ENCODE measurements at places on chromosomes 5 and 9.

DNA sequence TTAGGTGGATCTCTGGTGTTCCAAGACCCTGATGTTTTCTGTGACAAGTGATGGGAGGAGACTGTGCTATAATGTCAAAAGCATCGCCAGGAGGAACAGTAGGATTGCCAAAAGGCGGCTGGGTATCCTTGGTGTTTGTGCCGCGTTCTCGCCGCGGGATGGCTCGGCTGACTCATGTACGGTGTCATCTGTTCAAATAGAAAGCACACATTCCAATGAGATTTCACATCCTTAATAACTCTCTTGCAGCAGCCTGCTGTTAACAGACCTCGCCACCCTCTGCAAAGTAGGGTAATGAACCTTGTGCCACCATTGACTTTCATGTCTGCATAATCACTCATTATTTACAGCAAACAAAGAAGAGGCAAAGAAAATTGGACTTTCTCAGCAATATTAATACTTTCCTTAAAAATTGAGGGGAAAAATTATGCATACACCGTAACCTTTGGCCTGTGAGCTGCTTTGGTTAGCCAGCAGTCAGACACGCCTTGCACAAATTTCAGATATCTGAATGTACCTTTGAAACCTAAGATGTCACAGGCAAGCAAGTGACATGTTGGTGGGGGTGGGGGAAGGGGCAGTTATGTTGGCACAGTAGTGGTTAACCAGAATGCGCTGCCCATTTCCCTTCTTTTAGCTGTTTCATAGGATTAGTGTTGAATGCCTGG, 289.4 kb downstream of the EFNA5 start:
- DNase-seq = no peak

DNA sequence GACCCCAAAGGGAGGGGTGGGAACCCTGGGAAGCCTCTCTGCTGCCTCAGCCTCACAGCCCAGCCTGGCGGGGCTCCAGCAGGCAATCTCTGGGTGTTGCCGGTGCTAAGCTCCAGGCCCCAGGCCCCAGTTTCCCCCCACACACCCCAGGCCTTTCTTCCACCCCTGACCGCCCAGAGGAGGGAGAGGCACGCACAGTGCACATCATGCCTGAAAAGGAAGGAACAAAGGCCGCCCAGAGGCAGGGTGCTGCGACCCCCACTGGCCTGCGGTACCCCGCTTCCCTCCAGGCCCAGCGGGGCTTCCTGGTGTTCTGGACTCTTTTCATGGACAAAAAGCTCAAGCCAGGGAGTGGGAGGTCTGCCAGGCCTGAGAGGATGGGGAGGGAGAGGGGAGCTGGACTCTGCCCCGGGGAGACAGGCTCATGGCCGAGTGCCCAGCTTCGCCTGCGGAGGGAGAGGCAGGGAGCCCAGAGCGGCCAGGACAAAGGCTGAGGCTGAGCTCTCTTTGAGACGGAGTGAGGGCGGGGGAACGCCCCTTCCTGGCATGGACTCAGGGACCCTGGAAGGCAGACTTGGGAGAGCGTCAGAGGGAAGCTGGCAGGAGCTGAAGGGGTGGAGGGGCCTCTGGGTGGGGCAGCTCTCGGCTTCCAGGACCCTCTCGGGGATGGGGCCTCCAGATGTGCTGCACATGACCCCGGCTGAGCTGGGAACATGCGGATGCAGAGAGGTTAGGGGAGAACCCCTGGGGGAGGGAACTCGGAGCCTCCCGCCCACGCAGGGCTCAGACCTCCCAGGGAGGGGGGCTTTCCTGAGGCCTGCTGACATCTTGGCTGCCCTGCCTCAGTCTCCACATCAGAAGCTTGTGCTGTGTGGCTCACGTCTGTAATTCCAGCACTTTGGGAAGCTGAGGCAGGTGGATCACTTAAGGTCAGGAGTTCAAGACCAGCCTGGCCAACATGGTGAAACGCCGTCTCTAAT, 1.8 kb upstream of the ENTPD2 start:
- DNase-seq = no peak

- no peak for DNase-seq
Measured at GRCh38 chr5:77232574-77233358, 22.3 kb downstream of the PDE8B start.

- DNase-seq = no peak
Measured at GRCh38 chr9:120531683-120532300, 48.2 kb downstream of the CDK5RAP2 start.

DNA sequence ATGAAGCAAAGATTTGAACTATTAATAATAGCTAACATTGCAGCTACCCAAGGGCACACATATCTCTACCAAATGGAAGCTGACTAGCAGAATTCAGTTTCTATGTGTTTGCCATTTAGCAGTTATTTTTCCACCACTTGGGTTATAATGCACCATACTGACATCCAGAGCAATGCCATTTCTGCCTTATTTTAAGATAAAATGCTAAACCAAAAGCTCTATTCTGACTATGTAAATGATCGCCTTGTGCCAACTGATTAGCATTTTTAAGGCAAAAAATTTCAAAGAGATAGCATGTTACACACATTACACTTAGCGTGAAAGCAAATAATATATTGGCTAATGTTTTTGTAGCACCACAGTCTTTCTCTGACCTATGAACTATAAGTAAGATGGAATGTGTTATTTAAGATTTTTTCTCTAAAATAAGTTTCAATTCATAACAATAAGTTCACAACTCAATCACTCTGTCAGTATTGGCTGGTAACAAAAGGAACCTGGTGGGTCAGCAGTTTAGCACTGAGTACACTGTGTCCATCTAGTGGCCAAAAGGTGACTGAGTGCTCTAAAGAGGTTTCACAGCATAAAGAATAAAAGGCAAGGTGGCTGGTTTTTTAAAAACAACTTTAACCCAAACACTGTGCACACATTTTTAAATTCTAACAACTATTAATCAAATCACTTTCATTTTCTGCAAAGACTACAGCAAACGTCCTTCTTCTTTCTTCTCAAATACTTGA, 443.5 kb downstream of the PDE4D start:
- no peak for DNase-seq

- DNase-seq = no peak
Measured at GRCh38 chr5:112555691-112556090, 136.6 kb upstream of the EPB41L4A start.

DNA sequence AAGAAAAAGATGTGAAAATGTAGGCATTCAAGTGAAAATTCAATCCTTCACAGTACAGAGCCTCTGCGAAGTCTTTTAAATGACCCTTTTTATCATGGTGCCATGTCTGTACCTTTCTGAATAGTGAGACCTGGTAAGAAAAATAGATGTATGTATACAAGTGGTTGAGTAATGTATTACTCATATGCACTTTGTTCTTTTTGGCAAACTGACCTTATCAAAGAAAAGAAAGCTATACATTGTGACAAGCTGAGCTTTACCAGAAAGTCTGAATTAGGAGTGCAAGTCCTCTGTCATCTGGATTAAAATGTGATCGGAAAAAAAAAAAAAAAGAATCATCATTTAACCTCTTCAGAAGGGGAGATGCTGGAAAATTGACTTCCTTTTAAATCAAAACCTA, 356.4 kb upstream of the CCNH start:
- DNase-seq = no peak

GRCh38 chr5:135478938-135479337, 26.8 kb upstream of the TIFAB start:
- no peak for DNase-seq

DNA sequence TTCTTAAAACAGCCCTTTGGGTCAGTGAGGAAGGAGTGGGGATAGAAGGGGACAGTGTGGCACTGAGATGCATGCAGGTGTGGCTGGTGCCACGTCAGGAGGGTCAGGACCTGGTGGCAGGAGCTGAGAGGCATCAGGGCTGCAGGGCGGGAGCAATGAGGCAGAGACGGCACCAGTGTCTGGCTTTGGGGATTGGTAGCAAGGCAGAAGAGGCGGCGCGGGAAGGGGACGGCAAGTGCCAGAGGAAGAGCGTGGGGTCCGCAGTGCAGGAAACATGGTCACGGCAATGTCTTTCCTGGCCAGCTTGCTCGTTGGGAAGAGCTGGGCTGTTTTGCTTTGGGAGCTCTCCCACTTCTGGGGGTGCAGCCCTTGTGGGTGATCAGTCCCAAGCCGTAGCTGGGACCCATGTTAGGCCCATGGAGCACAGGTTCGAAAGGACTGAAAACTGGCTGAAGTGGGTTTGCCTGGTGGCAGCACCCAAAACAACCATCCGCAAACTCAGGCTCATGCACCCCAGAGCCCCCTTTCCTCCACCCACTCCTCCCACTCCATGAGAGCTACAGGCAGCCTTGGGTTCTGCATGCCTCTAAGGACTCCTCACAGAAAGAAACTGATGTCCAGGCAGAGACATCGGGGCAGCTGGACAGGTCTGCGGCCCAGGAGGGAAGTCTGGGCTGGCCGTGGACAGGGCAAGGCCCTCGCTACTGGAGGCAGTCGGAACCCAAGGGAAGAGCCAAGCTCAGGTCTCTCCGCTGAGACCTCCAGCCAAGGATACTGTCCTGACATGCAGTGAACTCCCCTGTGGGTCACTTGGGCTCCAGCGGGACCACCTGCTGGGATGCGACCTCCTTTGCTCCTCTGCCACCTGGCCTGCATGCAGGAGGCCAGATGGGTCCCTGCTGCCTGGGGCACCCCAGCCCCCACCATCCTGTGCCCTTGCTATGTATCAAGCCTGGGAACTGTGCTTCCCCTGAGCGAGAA, 104.4 kb downstream of the ZNF354C start:
- DNase-seq = no peak

DNA sequence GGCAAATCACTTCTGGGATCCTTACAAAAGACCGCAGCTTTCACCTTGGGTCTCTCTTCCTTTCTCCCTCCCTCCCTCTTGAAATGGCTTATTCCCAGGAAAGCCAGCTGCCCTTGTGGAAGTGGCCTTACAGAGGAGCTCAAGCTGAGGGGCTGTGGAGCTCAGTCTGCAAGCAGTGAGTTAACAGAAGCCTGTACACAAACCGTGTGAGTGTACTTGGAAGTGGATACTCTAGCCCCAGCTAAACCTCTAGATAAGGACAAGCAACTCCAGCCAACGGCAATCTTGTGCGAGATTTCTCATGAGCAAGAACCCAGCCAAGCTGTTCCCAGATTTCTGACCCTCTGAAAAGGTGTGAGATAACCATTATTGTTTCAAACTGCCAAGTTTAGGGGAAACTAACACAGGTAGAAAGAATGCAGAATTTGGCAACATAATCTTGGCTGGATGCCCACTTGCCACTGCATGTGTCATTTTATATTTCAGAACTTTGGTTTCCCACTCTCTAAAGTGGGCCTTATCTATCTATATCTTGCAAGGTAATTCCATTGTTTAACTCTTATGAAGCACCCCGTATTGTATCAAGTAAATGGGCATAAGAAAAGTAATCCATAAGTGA, 85.6 kb downstream of the CDH18 start:
- no peak for DNase-seq

GRCh38 chr5:132528021-132528420, 15.3 kb downstream of the IL5 start:
- DNase-seq = no peak

DNA sequence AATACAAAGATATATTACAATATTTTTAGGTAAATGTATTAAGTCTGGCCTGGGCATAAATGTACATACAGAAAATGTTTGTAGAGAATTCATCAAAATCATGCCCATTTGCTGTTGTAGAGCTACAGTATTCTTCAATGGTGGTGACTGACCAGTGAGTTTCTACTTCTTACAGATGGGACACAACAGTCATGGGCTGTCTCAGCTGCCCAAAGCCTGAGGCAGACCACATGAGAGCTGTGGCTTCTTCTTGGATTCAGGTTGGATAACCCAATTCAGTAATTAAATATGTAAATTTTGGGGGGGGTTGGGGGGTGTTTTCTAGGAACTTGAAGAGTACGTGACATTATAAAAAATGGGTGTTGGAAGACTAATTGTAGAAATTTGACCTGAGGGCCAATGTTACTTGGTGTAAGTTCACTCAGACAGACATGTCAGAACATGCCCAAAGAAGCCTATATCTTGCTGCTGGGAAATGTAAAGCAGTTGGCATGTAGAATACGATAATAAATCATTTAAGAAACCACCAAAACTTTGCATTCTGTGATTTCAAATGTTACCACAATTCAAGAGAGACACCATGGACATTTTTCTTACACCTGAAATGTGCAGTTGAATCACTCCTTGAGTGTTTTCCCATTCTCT, 17.9 kb downstream of the STARD4 start:
- DNase-seq = no peak

- no peak for DNase-seq
Measured at GRCh38 chr5:178382754-178383164, 150.2 kb upstream of the PHYKPL start.
